ENCODE measurements at places on chromosomes 6 and 20.

DNA sequence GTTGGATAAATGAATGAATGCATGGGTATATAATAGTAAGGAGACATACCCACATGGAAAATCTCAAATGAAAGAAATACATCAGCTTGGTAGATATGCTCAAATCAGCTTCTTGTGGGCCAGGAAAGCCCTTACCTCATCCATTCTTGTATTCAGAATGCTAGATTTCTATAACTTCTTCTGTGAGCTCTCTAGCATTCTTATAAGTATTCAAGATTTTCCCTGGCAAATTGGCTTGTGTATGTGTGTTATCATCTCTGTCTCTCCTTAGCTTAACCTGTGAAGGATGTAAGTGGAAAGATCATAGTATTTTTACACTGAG is 100.8 kb downstream of the OR2B2 start:
- no peak for DNase-seq

GRCh38 chr6:5520796-5521195 is 259.5 kb downstream of the FARS2 start:
- DNase-seq, result no peak

GRCh38 chr6:19691465-19692167 is 145.6 kb upstream of the ID4 start:
- DNase-seq, result no peak

DNA sequence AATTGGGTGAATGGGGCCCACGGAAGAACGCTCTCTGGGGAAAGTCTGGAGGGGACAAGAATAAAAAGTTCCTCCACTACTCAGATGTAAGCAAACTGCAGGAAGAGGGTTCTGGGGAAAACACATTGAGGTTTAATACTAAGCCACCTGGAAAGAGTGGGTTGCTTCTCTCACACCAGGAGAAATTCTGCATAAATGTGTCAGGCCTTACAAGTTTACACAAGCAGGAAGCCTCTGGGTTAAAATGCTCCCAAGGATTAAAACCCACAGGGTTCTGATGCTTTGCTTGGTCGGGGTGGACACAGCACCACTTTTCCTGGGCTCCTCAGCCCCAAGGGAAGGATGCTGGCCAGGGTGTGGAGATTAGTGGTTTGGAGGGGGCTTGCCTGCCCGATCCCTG is 122.1 kb upstream of the SLC22A23 start:
- no peak for DNase-seq

DNA sequence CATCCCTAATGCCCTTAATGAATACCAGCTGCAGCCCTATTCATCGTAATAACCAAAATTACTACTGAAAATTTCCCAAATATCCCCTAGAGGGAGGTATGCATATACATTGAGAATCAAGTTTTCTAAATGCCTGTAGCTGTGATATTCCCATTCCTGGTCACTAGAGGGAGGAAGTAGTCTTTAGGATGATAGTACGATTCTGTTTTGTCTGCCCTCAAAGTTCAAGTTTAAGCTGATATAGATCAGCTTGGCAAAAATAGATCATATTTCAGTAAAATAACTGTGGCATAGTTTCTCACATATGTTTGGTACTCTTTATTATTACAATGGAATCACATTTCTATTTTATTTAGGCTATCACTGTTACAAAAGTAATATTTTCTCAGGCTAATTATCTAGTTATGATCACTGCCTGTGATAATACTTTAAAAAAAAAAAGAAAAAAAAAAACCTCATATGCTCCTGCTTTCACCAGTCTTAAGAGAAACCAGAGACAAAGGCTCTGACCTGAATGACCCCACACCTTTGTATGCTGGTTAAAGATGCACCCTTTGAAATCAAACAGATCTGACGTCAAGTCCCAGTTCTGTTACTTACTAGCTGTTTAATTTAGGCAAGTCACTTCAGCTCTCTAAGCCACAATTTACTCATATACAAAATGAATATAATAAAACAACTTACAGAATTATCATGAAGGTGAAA is 11.0 kb downstream of the TSPYL1 start:
- peak; percentile 65 for DNase-seq

- DNase-seq, result no peak
Observed at GRCh38 chr6:13915561-13916229, 9.1 kb upstream of the RNF182 start.

DNA sequence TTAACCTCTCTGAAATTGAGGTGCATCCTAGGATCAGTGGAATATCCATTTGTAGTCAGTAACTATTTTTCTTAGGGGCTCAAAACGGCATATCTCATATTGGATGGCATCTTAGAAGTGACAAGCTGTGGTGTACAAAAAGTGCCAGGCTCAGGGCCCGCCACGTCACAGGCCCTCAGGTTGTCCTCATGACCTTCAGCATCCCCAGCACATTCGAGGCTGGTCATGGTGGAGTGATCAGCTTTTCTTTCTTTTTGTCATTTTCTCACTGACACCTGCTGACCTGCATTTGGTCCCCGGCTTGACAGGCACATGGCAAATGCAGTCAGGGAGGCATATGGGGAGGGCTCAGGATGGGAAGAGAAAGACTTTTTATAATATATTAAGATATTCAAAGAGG is 7.1 kb upstream of the E2F1 start:
- no peak for DNase-seq

- no peak for DNase-seq
Observed at GRCh38 chr6:5541751-5542432, 280.6 kb downstream of the FARS2 start.

DNA sequence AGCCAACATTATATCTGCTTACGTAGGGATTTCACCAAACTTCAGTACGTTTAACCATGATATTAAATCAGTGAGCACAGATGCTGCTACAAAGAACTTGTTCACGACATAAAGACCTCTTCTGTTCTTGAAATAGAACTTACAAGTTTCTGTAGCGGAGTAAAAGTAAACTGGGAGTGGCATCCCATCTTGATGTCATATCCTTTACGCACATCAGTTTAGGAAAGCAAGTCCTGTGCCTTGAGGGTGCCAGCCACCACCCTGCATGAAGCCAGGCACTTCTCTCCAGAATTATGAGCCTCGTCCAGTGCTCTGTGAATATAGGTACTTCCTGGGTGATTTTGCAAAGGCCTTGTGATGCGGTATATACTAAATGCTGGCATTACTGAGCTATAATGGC is 122.6 kb downstream of the BTBD3 start:
- DNase-seq, result no peak

DNA sequence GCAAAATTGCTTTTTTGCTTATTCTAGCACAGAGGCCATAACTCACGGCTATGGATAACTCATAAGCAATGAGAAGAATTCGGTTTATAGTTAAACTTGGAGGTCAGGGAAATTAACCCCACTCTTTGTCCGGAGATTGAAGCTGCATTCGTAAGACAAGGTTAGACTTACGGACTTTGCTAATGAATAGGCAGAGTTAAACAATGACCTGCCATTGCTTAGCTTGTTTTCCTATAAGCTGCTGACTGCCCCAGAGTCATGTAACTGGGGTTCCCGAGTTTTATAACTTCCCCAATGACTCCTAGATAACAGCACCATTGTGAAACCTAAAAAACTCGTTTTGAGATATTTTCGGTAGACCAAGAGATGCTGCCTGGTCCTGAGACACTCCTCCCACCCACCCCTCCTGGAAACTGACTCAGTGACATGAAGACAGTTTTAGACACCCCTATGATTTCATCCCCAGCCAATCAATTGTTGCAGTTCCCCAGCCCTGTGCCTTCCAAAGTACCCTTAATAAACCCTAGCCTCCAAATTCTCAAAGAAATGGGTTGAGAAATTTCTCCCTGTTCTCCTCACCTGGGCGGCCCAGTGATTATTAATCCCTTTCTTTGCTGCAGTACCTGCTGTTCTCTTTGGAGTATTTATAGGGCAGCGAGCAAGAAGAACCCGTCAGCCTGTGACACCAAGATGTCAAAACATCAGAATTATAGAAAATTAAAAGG is 33.1 kb upstream of the MCUR1 start:
- DNase-seq, result no peak

DNA sequence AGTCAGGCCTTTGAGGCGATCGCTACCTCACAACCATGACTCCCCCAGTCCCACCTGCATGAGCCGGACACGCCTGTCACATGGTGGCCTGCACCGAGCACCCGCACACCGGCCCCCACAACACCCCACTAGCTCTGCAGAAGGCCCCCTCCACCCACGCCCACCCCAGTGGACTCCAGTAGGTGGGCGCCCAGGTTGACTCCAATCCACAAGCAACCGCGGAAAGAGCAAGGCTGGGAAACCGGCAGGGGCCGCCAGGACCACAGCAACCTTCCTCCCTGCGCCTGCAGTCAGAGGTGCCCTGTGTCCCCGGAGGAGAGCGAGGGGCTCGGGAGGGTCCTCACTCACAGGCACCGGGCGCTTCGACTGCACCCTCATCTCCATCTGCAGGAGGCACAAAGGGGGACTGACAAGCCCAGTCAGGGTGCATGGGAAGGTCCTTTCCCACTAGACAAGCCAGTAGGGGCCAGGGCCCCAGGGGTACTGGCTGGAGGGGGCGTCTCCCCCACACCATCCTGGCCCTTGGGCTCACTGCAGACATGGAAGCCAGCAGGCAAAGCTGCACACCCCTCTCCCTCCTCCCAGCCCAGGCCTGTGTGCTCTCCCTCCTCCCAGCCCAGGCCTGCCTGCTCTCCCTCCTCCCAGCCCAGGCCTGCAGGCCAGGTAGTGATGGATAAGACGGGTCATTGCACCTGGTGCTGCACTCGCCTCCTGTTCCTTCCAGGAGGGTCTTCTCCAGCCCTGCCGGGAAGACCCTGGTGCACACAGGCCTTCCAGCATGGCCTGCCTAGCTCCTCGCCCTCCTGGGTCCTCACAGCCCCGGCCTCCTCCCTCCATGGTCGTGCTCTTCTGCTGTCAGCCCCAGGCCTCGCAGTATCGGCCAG is 137.2 kb downstream of the DLL1 start:
- no peak for DNase-seq

DNA sequence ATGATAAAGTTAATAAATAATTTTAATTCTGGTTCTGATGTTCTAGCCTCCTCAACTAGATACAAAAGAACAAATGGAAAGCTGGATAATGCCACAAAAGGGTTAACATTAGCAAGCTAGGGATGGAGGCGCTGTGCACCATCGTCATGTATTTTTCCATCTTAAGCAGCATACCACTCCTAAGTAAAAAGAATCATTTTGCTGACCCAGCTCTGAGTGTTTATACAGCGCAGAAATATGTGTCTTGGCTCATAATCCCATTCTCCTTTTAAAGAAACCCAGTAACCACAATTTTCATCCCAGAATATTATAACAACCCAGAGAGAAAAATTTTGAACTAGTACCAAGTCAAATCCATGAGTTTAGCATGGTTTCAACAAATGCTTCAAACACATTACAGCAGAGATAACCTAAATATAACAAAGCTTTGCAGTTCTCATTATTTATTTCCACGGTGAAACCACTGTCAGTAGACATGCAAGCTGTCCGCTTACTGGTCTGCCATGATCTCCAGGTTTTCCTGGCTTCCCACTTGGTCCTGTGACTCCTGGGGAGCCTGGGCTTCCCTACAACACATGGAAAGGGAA is 111.1 kb downstream of the COL12A1 start:
- no peak for DNase-seq

GRCh38 chr6:63643862-63644261 is 8.3 kb downstream of the PHF3 start:
- DNase-seq, result no peak

- DNase-seq, result no peak
Observed at GRCh38 chr20:44001667-44002596, 87.3 kb downstream of the TOX2 start.

GRCh38 chr20:5191829-5192569 is 65.2 kb downstream of the CDS2 start:
- peak; percentile 71 for DNase-seq

DNA sequence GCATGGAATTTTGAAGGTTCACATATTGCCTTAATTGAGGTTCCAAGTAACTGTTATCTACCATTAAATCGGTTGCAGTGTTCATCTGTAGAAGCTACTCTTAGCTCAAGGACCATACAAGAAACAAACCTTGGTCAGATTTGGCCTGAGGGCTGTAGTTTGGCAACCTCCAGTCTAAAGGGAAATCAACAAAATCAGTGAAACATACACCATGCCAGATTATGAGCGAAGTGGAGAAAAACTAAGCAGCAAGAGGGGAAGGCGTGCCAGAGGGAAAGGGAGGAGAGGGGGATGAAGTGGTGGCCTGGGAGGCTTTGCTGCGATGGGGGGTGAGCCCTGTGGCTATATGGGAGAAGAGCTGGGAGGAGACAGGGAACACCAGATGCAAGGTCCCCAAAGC is 8.8 kb upstream of the SNAI1 start:
- DNase-seq, result no peak

- DNase-seq, result no peak
Observed at GRCh38 chr20:62603021-62603906, 39.0 kb upstream of the SLCO4A1 start.

DNA sequence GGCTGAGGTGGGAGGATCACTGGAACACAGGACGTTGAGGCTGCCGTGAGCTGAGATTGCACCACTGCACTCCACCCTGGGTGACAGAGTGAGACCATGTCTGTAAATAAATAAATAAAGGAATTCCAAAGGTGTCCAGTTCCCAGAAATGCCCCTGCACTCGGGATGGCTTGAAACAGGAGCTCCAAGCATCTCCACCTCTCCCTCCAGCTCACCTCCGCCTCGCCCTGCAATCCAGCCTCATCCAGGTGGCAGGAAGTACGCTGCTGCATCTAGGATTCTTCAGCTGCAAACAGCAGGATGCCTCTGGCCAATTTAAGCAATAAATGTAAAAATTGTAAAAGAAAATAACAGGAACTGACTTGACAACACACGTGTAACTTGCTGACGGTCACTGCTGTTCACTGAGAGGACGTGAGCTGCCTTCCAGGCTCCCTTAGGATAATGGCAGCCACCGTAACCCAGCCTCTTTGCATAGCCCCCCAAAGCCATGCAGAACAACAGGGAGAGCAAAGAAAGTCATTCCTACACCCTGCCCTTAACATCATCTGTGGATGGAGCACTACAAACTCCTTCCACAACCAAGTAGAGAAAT is 11.4 kb upstream of the GRM4 start:
- no peak for DNase-seq

- no peak for DNase-seq
Observed at GRCh38 chr6:113651120-113651519, 206.0 kb upstream of the MARCKS start.

- DNase-seq, result no peak
Observed at GRCh38 chr6:129525055-129525454, 184.9 kb downstream of the ARHGAP18 start.

DNA sequence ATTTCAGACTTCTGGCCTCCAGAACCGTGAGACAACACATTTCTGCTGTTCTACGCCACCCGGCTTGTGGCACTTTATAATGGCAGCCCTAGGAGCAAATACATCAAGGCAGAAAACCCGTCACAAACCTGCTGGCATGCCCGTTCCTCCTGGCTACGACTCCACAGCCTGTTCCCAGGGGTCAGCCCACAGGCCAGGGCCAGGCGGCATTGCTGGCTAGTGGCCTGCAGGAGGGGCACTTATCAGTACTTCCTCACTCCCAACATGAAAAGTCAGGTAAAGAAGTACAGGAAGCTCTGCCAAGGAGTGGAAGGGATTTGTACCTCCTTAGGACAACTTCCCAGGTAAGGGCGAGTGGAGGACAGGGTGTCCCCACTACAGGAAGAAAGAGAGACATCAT is 223.1 kb upstream of the AGPAT4 start:
- DNase-seq, result no peak
